ENCODE measurements at places on chromosomes 12 and 14. TPM values are rescaled to one million over a fixed set of nuclear protein-coding genes. Genes with fewer than 3 reads are reported as not detected.
A peak's percentile ranks its signal among the peaks of the same experiment; 100 is the strongest.

GRCh38 chr12:101608301-101609133 lies 13.7 kb downstream of the MYBPC1 start:
- DNase-seq, result peak; percentile 95

DNA sequence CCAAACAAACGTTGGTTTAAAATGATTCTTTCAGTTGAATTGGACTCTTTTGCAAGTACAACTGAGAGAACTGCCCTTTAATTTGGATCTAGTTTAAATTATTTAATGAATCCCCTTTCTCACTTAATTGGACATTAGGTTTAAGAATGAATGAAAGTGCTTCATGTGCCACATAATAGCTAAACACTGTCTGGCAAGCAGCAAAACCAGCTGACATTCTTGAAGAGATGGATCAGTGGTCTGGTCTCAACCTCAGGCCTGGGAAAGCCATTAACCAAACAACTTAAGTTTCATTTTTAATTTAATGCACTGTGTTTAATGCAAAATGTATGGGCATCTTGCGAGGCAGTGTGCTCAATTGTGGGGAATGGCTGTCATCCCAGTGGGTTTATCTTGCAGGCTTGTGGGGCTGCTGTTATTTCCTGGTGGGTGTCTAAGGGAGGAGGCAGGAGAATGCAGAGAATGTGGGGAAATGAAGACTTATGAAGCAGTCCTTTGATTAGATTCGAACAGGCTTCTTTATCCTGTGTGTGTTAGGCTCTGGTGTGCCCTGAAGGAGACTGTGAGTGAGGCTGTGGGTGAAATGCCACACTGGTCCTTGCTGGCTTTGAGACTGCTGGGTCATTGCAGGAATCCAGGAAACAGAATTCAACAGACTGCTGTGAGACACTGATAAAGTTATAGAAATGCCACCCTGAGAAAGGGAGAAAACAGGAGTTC lies 144.1 kb upstream of the PELI2 start:
- no peak for DNase-seq

GRCh38 chr12:60494244-60494643 lies 898.4 kb downstream of the SLC16A7 start:
- peak; percentile 63 for DNase-seq

GRCh38 chr12:93199831-93200236 lies 177.9 kb upstream of the NUDT4 start:
- no peak for DNase-seq

DNA sequence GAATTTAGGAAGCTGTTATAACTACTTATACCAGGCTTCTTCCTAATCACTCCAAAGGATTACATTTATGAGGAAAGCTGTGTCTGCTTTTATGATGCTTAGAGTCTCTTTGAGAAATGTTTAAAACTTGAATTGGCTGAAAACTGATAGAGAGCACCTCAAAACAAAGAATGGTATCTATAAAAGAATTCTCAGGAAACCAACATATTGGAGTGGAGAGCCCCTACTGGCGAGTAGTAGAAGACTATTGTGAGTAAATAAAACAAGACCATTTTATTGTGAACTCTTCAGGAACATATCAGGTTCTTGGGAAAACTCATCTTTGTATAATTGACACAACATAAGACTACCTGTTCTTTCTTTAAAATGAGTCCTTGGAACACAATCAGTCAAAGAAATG lies 578.6 kb downstream of the RERGL start:
- peak; percentile 10 for DNase-seq

- peak; percentile 54 for DNase-seq
Observed at GRCh38 chr12:96578526-96579125, 89.2 kb downstream of the CFAP54 start.

GLT8D2 gene
- total RNA-seq, result not detected

AQP6 gene
- 1.8 TPM for total RNA-seq

LRFN5 gene
- total RNA-seq, result not detected

NKX2-1 gene
- total RNA-seq, result not detected

ACSM4 gene
- total RNA-seq, result not detected

CHGA gene
- not detected for total RNA-seq

Measured in HT-29 (cell line).